ENCODE measurements at places on chromosomes 11 and 22.

- no peak for DNase-seq
These were observed 23.7 kb downstream of the MFNG start for GRCh38 chr22:37462436-37462835.

- DNase-seq, result no peak
These were observed 13.1 kb downstream of the CABP7 start for GRCh38 chr22:29732883-29733282.

- DNase-seq, result no peak
These were observed 14.5 kb upstream of the CAPRIN1 start for GRCh38 chr11:34037016-34037415.

- no peak for DNase-seq
These were observed 56.1 kb upstream of the TIMP3 start for GRCh38 chr22:32745251-32745995.

DNA sequence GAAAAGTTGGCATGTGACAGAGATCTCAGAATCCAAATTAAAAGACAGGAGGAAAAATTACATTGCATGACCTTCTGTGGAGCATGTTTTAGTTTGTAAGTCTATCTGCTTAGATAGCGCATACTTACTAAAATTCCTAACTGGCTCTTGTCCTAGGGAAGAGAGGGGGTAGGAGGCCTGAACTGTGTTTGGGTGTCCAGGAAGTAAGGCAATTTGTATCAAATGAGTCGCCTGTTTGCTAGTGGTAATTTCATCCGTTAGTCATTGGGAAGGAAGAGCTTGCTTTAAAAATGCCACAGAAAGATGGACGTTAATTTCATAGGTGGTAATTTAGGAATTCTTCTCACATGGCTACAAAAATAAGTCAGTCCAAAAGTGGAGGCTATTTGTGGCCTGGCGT is 18.5 kb downstream of the GRK3 start:
- DNase-seq, result no peak

- DNase-seq, result peak; percentile 31
These were observed 57.4 kb downstream of the CHST1 start for GRCh38 chr11:45607995-45608394.

Data from right renal pelvis (tissue), 4 donors.